ENCODE measurements at places on chromosomes 1 and 21. TPM values are rescaled to one million over a fixed set of nuclear protein-coding genes. Genes with fewer than 3 reads are reported as not detected.

FAM167B gene
- 1.9 TPM for total RNA-seq

NT5C1A gene
- total RNA-seq: not detected

UTS2 gene
- not detected for total RNA-seq

MPZ gene
- total RNA-seq: not detected

F13B gene
- total RNA-seq: not detected

ACAP3 gene
- total RNA-seq: 30.7 TPM

All from Panc1 (cell line).